ENCODE measurements at places on chromosomes 13 and 19.

DNA sequence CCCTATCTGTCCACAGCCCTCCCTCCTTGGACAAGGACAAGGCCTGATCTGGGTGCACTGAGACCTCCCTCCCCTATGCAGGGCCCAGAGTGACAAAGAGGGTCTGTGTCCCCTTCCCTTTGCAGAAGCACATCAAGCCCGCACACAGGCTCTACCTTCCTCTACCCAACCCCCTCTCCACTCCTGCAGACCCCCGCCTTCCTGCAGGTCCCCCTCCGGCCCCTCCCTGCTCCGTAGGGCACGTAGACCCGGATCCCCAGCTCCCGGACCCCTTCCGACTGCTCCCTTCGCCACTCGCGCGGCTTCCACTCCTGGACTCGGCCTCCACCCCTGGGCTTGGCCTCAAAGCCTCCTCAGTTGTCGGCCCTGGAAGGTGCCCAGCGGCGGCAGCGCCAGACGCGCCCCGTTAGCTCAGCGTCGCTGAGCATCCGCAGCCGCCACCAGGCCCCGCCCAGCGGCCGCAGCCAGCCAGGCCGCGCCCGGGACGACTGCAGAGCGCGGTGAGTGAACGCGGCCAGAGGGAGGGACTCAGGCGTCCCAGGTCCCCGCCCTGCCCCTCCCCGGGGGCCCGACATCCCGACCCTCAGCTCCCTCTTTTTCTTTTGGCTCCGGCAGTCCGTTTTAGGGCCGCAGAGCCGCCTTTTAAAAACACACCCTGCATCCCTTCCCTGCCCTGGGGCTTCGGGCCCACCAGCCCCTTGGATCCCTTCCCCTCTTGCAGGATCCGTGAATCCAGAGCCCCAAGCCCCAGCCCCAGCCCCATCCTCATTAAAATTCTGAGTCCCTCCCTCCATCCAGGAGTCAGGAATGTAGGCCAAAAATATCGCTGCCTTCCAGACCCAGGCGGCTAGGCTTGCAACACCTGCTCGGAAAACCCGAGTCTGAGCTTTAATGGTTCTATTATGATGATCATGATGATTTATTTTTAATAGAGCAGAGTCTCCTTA, 1.5 kb upstream of the MYADM start:
- DNase-seq: peak; percentile 51

GRCh38 chr19:7904074-7905020, 670 bp downstream of the MAP2K7 start:
- no peak for DNase-seq

- DNase-seq: no peak
Observed at GRCh38 chr19:19627621-19628500, at the start of gene LPAR2. Gene LPAR2 (minus strand): TSS chr19:19628220. CDS start chr19:19627275, 945 bp downstream.

GRCh38 chr13:33326723-33327122, 41.2 kb upstream of the STARD13 start:
- DNase-seq: no peak

GRCh38 chr19:38388349-38389100, at the start of gene SPRED3:
Gene SPRED3 (plus strand): TSS chr19:38388697. CDS start chr19:38390303, 1,606 bp downstream.
- DNase-seq: peak; percentile 59
